Hematopoietic multipotent progenitor cell treated with erythropoietin and hydrocortisone succinate and interleukin-3 and kit ligand, for 8 days (in vitro differentiated cells): ENCODE measurements at places on chromosomes 5 and 9.

DNA sequence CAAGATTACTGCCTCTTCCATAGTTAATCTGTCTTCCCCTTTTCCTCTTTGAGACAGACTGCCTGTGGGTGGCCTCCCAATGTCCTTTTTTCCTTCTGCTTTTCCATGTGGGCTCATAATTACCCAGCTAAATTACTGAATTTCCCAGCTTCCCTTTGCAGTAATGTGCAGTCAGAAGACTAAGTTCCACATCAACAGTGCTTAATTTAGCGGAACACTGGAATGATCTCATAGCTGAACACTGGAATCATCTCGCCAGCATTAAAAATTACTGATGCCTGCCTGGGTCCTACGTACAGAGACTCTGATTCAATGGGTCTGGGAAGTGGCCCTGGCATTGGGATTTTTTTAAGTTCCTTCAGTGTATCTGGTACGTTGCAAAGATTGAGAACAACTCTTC, 84.3 kb downstream of the DNAH5 start:
- DNase-seq: no peak

GRCh38 chr5:170648541-170648940, 135.0 kb upstream of the GABRP start:
- no peak for DNase-seq

GRCh38 chr5:144697847-144698262, 527.2 kb downstream of the KCTD16 start:
- DNase-seq: no peak

DNA sequence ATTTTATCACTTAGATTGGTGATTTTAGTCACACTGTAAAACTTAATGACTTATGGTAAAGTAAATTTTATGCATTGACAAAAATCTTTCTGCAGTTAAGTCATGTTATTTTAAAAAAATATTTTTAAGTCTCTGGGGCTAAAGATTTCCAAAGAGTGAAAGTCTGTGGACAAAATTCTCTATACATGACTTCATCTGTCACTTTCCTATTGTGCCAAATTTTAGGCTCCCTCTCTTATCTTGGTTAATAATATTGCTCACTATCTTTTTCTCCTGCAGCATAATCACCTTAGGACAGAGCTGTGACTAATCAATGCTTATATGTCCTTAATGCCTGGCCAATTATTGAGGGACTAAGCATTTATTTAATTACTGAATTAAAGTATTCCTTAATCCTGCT, 15.2 kb downstream of the LURAP1L start:
- no peak for DNase-seq

GRCh38 chr5:100889896-100890295, 13.2 kb downstream of the ST8SIA4 start:
- DNase-seq: peak; percentile 58

GRCh38 chr5:132209901-132210545, 17.6 kb downstream of the P4HA2 start:
- DNase-seq: no peak

DNA sequence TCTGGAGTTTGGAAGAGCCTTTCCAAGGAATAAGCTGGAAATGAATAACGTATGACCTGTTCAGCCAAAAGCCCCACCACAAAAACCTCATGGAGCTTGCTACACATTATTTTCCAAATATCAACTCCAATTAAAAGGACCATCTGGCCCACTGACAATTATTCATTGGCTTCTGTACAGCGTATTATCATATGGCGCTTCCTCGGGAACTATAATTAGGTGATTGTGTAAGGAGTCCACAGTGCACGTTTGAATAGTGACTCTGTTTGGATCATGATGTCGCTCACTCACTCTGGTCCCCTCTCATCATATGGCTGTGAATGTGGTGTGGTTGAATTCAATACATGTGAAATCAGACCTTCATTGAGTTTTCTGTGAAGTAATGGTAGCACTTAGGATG, 52.1 kb downstream of the GDNF start:
- no peak for DNase-seq

GRCh38 chr5:149360272-149360671, 2.4 kb downstream of the PCYOX1L start:
- no peak for DNase-seq

- no peak for DNase-seq
These were observed 45.9 kb upstream of the CEMIP2 start for GRCh38 chr9:71814226-71814625.

GRCh38 chr5:111857623-111858022, 100.6 kb upstream of the NREP start:
- no peak for DNase-seq

DNA sequence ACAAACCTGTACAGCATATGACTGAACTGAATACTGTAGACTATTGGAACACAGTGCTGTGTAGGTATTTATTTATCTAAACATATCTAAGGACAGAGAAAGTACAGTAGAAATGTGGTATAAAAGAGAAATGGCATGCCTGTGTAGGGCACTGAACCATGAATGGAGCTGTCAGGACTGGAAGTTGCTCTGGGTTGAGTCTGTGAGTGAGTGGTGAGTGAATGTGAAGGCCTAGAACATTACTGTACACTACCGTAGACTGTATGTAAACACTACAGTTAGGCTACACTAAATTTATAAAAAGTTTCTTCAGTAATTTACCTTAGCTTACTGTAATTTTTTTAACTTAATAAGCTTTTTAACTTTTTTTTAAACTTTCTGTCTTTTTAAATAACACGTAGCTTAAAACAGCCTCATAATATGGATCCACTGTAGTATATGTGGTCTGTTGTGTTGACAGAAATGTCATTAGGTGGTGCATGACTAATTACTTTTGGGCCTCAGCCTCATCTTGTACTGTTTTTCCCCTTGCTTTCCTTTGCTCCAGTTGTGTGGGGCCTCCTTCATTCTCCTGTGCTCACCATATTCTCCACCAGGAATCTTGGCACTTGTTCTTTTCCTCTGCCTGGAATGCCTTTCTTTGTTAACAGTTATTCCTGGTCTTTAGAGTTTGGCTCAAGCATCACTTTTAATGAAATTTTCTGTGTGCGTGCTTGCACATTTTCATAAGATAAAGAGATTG, 8.8 kb downstream of the SPIN1 start:
- DNase-seq: no peak

- DNase-seq: peak; percentile 61
These were observed 82.9 kb downstream of the FEM1C start for GRCh38 chr5:115461506-115462290.

- no peak for DNase-seq
These were observed 25.8 kb downstream of the NR2F1 start for GRCh38 chr5:93608855-93609254.

DNA sequence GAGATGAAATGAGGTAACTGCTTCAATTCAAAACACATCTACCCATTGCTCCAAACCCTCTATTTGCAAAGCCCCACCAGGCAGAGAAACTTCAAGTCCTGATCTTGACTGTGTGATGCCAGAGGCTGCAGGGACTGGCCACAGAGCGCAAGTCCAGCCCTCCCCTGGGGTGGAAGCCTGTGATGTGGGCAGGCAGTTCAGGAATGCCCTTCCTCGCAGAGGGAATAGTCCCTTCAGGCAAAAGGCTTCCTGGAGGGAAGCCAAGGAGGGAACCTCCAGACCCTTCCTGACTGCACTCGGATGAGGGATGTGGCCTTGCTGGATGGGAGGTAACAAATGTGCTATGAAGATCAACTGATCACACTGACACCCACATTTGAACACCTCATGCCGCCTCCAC, 131.2 kb downstream of the SLIT3 start:
- no peak for DNase-seq
